ENCODE measurements at places on chromosomes 5 and 9. TPM values are rescaled to one million over a fixed set of nuclear protein-coding genes. Genes with fewer than 3 reads are reported as not detected.

DNA sequence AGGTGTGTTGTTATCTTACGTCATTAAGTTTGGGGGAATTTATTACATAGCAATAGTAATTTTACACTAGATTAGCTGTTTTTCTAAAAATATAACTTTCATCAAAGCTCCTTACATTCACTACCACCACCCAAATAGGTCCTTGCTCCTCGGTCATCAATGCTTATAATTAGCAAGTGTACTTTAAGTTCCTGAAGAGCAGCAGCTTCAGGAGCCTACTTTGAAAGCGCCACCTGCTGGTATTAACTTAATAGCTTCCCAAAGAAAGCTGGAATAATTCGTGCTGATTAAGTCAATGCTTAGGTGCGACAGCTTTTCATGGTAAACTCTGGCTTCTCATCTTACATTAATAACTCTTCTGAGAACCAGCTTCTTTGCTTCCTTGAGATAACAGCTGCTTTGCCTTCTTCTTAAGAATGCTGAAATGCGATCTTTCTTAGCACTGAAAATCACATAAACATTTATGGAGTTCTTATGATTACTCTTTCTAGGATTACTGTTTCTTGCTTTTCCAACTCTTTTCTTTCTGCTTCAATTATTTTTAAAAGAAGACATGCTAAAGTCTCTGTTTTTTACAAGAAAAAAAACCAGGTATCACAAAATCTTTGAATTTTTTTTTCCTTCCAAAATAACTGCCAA, 10.0 kb upstream of the C5 start:
- H3K27ac ChIP-seq, result no peak overlapping the region
- H3K27me3 ChIP-seq, result no peaks in the 10 kb centered on the region
- no peaks in the 10 kb centered on the region for H3K36me3 ChIP-seq
- no peak for DNase-seq
- H3K4me1 ChIP-seq, result no peaks in the 10 kb centered on the region

DNA sequence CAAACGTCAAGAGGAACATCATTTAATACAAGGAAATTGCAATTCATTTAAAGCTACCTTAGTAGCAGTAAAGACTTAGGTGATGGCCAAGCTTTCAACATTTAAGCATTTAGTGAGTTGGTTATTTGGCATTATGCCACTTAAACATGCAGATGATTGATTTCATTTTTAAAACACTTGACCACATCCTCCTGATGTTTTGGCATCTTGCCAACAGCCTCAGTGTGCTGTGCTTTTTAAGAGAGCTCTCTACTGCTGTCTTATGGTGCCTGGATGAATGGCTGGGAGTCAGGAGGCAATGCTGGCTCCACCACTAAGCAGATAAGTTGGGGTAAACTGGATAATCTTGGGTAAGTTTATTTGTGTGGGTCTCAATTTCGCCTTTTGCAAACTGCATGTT, 364.5 kb downstream of the MAN2A1 start:
- no peak for DNase-seq
- no peaks in the 10 kb centered on the region for H3K4me1 ChIP-seq
- no peak overlapping the region for H3K4me3 ChIP-seq
- H3K27ac ChIP-seq, result no peak overlapping the region

DNA sequence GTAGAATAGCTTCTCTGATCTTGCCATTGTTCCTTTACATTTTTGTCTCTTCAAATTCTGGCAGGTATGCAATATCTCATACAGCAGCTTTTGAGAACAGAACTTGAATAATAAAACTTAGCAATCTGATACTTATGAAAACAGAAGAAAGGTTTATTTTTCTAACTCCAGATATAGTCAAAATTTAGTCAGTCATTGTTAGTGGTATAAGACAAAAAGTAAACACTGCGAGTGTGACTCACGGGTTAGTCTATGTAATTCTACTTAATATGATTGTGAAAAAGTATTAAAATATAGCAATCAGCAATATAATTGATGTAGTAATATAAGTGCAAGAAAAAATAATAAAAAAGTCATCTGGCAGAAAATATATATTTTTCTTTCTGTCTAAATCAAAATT, 910.4 kb downstream of the DNAH5 start:
- H3K27ac ChIP-seq, result no peak overlapping the region
- H3K4me3 ChIP-seq, result no peak overlapping the region
- H3K36me3 ChIP-seq, result no peaks in the 10 kb centered on the region
- no peaks in the 10 kb centered on the region for H3K27me3 ChIP-seq

DNA sequence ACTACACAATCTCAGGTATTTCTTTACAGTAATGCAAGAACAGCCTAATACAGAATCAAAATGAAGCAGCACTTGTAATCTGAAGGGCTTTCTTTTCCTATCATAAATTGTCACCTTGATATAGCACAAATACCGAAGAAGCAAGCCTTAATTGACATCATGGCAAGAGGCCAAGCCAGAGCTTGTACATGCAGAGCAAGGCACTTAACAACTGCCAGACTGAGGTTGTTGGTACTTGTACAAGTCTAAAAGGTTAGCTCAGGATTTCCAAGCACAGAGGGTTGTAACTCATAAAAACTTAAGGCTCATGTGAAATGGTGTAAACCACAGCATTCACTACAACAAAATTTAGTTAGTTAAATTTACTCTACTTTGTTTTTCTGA, 158.8 kb upstream of the SPEF2 start:
- H3K4me3 ChIP-seq, result no peak overlapping the region
- no peak overlapping the region for H3K27ac ChIP-seq
- H3K36me3 ChIP-seq, result no peaks in the 10 kb centered on the region
- no peak for DNase-seq

GRCh38 chr9:70081120-70081495, 37.5 kb downstream of the MAMDC2 start:
- no peak overlapping the region for H3K4me3 ChIP-seq
- peak; percentile 70 for DNase-seq
- H3K36me3 ChIP-seq, result no peaks in the 10 kb centered on the region
- H3K4me1 ChIP-seq, result peaks cover 33% of the 10 kb centered on the region

- no peaks in the 10 kb centered on the region for H3K4me1 ChIP-seq
- H3K4me3 ChIP-seq, result no peak overlapping the region
- no peak overlapping the region for H3K27ac ChIP-seq
- H3K27me3 ChIP-seq, result no peaks in the 10 kb centered on the region
- no peak for DNase-seq
- peaks cover 56% of the 10 kb centered on the region for H3K36me3 ChIP-seq
Observed at GRCh38 chr9:127676638-127677037, 30.1 kb upstream of the CFAP157 start.

DNA sequence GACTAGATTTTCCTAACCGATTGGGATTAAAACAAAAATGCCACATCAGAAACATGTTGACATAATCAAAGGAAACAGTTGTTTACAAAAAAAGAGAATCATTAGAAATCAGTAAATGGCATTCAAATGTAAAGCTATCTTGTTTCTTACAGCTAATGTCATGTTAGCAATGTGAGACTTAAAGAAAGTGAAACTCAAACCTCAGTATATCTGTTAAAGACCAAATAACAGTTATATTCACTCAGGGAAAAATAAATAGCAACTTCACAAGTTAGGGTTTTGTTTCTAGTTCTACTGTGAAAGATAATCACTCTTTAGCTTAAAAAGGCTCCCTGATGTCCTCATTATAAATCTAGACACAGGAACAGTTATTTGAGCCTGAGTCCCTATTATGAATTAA, 189.3 kb upstream of the EFNA5 start:
- H3K36me3 ChIP-seq, result no peaks in the 10 kb centered on the region
- H3K27me3 ChIP-seq, result no peaks in the 10 kb centered on the region
- peaks cover 6% of the 10 kb centered on the region for H3K4me1 ChIP-seq
- no peak overlapping the region for H3K4me3 ChIP-seq
- H3K27ac ChIP-seq, result no peak overlapping the region

DNA sequence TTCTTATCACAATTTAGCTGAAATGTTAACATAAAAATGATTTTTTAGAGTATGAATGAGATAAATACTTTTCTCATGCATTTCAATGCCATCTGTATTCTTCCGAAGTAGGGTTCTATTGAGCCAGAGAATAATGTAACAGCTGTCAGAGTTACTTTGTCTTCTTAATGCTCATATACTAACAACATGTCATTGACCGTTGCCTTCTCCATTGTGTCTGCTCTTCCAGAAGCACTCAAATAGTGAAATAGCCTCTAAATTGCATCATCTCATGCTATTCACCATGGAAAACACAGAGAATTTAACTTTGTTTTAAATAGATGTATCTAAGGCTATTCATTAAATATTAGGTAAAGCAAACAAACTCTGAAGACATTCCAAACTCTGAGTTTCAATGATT, 1875.9 kb upstream of the CDH9 start:
- H3K27ac ChIP-seq, result no peak overlapping the region
- no peaks in the 10 kb centered on the region for H3K4me1 ChIP-seq
- H3K36me3 ChIP-seq, result no peaks in the 10 kb centered on the region
- no peak for DNase-seq
- H3K27me3 ChIP-seq, result no peaks in the 10 kb centered on the region

DNA sequence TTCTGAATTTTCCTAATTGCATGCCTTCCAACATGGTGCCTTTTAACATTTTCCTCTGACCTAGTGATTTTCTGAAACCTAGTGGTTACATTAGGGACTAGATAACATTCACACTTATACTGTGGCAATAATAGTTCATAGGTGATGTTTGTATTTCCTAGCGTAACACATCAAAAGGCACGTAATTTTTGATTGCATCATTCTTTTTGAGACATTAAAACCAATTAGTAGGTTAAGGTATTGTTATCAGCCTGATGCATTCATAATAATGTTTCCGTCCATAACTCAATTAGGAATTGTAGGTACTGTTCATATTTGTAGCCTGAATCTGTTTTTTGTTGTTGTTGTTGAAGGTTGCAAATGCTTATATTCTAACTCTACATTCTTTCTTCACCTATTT, 192.4 kb downstream of the ANXA1 start:
- H3K27ac ChIP-seq, result no peak overlapping the region
- no peaks in the 10 kb centered on the region for H3K36me3 ChIP-seq
- no peaks in the 10 kb centered on the region for H3K4me1 ChIP-seq
- DNase-seq, result no peak
- no peak overlapping the region for H3K4me3 ChIP-seq

DNA sequence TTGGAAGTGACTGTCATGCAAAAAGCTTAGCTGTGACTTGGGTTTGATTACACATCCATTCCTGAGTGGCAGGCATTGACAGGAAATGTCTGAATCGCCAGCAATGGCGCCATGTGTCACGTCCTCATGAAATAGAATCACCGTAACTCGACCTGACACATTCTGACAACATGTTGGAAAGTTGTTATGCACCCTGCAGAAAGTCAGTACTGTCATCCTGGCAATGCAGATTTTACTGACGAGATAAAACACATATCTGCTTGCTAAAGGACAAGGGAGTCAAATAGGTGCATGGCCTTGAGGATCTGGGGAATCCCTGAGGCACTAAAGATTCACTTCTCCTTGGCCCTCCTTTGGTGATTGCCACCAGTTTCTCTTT, 344.2 kb downstream of the SPATA31D1 start:
- DNase-seq, result no peak
- no peaks in the 10 kb centered on the region for H3K27me3 ChIP-seq
- no peak overlapping the region for H3K4me3 ChIP-seq
- H3K27ac ChIP-seq, result peak overlapping the region; percentile 59
- no peaks in the 10 kb centered on the region for H3K36me3 ChIP-seq

DNA sequence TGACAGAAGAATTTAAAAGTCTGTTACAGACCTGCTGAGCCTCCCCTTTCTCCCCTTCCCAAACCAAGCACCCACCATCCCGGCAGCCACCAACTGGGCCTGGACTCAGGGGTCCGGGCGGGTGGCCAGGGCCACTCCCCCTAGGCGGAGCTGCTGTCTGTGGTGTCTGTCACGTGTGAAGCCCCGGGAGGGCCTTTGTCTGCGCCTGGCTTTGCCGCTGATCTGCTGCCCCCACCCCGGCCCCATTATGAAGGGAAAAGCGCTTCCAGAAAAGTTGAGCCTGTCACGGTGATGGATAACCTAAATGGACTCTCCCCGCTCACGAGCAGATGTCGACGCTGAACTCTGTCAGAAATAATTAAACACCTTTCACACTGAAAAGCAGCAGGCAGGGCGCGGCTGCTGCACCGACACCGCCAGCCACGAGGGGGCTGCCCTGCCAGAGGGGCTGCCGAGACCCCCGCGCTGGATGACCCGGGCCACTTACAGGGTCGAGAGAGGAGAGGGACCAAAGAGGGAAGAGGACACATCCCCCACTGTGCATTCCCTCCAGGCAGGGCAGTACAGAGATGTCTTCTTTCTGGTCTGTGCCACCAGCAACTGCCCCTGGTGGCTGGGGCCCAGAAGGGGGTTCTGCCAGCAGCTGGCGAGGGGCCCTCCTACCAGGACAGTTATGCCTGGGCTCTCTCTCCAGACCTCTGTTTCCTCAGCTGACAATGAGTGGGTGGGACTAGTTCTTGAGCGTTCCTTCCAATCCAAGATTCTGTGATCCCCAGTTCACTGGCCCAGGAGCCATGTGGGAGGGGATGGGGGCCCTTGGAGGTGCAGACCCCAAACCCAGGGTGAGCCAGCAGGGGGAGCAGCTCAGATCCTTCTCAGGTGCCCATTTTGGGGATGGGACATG, 36.0 kb upstream of the BARHL1 start:
- H3K4me1 ChIP-seq, result peaks cover 3% of the 10 kb centered on the region
- no peak overlapping the region for H3K4me3 ChIP-seq
- no peak for DNase-seq
- H3K27me3 ChIP-seq, result peaks cover 6% of the 10 kb centered on the region

- H3K27me3 ChIP-seq, result no peaks in the 10 kb centered on the region
- no peak overlapping the region for H3K27ac ChIP-seq
- H3K4me3 ChIP-seq, result no peak overlapping the region
- no peaks in the 10 kb centered on the region for H3K4me1 ChIP-seq
- DNase-seq, result no peak
Observed at GRCh38 chr5:31688515-31689092, 49.7 kb downstream of the PDZD2 start.

The POU5F2 gene
- total RNA-seq, result 0.34 TPM

The PFN3 gene
- not detected for total RNA-seq

The KIAA0825 gene
- 1.8 TPM for total RNA-seq

The SLC4A9 gene
- not detected for total RNA-seq

The MYOZ3 gene
- not detected for total RNA-seq

The ISL1 gene
- total RNA-seq, result not detected

The APC gene
- 44.7 TPM for total RNA-seq

The TYRP1 gene
- 2.5 TPM for total RNA-seq

The STK32A gene
- total RNA-seq, result not detected

The C1QTNF2 gene
- 5.7 TPM for total RNA-seq

The SOWAHA gene
- total RNA-seq, result not detected

The PPP2R2B gene
- total RNA-seq, result not detected
